Activated CD4-positive, alpha-beta T cell treated with anti-CD3 and anti-CD28 coated beads for 1 hour (primary cell): ENCODE measurements at places on chromosomes 7 and 10.

DNA sequence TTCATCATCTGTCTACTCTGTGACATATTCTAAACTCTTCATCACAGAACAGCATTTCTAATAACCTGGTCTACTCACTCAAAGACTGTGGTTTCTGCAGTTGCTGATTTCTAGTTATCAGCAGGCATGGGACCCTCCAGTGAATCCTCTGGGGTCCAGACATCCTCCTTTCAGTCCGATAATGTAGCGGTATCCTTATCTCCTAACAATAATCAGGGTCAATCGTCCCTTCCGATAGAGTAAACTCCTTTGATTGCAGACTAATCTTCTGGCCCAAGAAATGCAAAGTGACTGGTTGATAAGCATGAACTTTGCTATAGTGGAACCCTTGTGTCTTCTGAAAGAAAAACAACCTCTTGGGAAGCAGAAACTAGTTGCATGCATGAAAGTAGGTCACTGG, 1209.8 kb upstream of the CELF2 start:
- no peak for DNase-seq

GRCh38 chr7:149006345-149006725, 22.0 kb downstream of the PDIA4 start:
- DNase-seq: no peak

DNA sequence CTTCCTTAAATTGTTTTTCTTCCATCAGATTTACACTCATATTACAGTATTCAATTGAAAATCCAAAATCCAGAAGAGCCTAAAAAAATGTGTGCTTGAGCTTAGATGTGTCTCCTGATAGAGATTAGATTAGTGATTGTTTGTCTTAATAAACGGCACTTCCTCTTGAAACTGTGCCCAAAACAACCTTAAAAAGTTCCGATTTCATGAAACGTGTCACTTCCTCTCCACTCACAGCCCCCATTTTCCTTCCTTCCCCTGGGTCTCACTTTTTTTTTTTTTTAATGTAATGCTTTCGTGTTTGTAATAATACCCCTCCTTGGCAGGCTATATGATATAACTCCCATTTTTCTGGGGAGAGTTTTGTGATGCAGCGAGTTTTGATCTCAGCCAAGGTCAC, 114.8 kb upstream of the ADO start:
- DNase-seq: no peak

DNA sequence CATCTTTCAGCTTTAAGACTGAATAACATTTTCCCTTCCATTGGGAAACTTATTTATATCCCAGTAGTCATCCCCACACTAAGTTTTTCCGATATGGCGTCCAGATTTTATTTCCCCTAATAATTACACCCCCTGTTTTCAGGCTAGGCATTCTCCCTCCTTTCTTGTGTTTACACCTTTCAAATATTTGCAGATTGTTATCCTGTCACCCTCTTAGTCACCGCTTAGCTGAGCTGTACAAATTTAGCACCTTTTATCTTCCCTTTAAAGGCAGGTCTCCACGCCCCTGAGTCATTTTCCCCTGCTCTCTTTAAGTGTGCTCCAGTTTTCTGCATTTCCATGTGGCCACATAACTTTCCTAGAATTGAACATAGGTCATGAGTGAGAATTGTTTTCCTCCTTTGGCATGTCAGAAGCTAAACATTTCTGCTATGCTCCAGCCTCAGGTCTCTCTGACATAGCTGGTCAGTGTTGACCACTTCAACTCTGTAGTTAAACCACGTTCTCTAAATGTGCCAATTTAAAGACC, 47.4 kb downstream of the LRRC4 start:
- DNase-seq: no peak

DNA sequence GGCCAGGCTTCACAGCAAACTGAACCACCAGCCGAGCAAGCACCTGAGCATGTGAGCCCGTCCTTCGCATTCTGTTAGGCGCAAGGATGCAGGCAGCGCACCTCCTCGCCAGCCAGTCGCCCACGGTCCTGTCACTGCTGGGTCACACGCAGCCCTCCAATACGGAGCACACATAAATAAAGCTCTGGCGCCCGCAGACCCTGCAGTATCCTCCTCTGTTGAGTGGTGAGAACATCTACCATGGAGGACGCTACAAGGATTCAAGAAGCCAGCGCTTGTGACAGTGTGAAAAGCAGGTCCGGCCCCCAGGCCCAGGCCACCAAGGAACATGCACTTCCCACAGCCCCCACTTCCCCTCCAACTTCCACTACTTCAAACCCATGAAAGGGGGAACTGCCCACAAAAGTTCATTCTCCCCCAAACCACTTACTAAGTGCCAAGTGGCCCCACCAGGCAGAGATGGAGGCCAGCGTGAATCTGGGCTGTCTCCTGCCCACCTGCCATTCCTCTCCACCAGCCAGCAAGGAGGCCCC, 34.8 kb downstream of the VOPP1 start:
- no peak for DNase-seq

DNA sequence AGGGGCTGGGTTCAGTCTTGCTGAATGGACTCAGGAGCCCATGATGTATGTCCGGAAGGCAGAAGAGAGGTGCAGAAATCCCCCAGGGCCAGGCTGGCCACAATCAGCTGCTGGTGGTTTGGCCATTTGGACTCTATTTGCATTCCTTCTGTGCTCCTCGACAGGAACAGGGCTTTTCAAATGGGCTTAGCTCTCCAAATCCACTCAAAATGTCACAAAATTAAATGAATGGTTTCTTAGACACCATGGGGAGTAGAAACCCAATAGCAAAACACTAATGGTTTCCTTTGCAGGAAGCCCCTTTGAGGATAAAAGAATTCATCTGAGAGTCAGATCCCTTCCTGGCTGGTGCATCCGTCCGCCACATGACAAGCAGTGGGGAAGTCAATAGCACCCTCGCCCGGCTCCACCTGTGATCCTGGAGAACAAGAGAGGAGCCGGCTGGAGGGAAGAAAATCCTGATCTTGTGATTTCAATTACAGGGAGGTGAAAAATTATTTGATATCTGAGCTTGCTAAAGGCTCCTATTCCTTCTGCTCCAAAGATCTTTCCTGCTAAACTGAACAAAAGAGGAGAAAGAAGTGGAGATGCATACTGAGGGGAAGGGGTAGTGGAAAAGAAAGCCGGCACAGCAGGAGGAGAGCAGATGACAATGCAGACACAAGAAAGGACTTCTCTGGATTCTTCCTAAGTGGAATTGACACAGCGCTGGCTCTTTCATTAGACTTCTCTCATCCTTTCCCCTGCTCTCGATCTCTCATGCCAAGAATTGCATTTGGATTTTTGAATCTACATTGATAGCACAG, 190.7 kb downstream of the C7orf25 start:
- no peak for DNase-seq

GRCh38 chr7:124452186-124452585, 313.4 kb downstream of the GPR37 start:
- no peak for DNase-seq

DNA sequence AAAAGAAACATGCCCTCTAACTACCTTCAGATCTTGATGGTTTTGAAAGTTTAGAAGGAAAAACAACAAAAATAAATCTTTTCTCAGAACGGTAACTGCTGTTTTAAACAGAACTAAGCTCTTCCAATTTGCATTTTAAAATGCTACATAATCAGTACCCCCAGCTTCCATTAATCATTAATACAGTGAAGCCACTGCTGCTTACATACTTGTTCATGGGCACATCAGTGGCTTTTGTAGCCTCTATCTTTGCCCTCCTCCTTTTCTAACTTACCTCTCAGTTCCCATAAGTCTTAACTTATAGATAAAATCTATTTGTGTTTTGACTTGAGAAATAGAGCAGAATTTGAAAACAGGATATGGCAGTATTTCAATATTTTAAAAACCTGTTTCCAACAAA, 109.1 kb downstream of the POLL start:
- DNase-seq: no peak

DNA sequence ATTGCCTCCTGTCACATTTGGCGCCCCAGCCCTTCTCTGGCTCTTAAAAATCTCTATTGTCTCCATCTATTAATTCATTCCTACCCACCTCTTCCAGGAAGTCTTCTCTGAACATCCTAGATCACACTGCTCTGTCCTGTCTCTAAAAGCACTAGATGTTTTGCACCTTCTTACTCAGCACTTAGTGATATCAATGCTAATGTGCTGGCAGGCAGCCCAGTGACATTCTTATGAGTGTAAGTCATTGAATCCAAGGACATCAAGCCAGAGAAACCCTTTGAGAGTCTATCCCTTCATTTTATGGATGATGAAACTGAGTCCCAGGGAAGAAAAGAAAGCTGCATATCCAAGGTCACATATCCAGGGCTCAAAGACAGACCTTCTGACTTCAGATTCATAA, 48.3 kb upstream of the PAX2 start:
- no peak for DNase-seq

GRCh38 chr10:80168679-80169380, 36.3 kb downstream of the PLAC9 start:
- DNase-seq: no peak

- DNase-seq: no peak
Measured at GRCh38 chr10:132928261-132928660, 14.1 kb downstream of the CFAP46 start.

DNA sequence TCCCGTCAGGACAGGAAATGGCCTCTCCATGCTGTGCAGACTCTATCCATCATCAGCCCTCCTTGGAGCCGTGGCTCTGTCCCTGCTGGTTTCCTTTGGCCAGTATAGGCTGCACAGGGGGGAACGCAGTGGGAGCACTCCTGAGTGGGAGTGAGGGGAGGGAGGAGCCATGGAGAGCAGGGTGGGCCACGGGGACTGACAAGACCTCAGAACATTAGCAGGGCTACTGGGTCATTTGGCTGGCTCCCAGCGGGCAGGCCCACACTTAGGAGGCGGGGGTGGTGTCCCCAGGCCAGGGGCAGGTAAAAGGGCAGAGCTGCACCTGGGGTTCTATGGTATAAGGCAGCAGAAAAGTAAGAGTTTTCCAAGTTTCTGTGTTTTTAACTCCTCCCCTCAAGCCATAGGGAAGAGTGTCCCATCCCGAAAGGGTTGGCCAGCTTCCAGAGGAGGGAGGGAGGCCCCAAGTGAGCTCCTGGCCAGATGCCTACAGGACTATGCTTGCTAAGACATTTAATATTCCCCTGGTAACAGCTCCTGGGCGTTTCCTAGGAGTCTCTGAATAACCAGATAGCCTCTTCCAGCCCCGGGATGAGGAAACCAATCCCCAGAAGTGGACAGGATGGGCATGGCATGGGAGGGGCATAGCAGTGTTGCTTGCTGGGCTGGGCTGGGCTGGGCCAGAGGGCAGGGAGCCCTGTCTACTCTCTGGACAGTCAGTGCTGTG, 5.5 kb upstream of the OPN4 start:
- no peak for DNase-seq

- DNase-seq: no peak
Measured at GRCh38 chr7:80312139-80312661, 177.6 kb downstream of the GNAI1 start.

DNA sequence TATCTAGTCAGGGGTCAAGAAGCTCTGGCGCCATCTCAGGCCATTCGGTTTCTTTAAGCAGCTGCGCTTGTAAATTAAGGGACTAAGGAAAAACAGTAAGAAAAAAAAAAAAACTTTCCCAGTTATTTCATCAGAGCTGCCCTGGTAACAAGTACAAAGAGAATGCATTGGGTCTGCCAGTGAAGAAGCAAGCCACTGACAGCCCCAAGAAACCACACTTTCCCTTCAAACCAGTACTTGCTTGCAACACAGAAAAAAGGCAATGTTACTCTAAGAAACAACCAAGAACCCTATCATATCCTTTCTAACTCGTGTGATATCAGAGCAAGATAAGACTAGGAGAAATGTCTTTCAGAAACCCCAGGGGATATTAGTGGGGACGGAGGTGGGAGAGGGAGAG, 40.6 kb upstream of the AOAH start:
- no peak for DNase-seq

- no peak for DNase-seq
Measured at GRCh38 chr7:130875-131780, 61.2 kb upstream of the FAM20C start.

GRCh38 chr10:132677473-132678227, 108.3 kb downstream of the NKX6-2 start:
- no peak for DNase-seq

GRCh38 chr10:24254180-24254579, 45.2 kb downstream of the KIAA1217 start:
- DNase-seq: no peak

- DNase-seq: no peak
Measured at GRCh38 chr10:14563359-14563940, 211.2 kb downstream of the FAM107B start.

GRCh38 chr10:111077785-111078504, 1.1 kb downstream of the ADRA2A start:
- no peak for DNase-seq

DNA sequence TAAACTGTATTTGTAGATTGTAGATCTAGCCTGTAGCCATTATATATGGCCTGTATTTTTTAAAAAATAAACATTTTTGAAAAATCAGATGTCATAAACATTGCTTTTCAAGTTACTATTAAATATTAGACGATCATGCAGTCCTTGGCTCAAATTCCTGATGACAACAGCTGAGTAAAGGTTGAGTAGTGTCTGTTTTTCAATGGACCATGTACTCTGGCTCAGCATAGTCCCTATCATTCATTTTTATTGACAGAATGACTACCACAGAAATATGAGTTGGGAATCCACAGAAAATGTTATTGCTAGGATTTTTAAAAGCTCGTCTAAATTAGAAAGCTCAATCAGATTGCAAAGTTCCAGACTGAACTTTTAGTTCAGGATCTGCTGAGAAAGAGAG, 145.4 kb downstream of the SORCS1 start:
- no peak for DNase-seq

- DNase-seq: no peak
Measured at GRCh38 chr10:3960496-3960895, 175.5 kb upstream of the KLF6 start.

- DNase-seq: no peak
Measured at GRCh38 chr10:114647545-114648138, 10.4 kb downstream of the ABLIM1 start.

GRCh38 chr10:31936933-31937332, 8.3 kb upstream of the ARHGAP12 start:
- DNase-seq: no peak

DNA sequence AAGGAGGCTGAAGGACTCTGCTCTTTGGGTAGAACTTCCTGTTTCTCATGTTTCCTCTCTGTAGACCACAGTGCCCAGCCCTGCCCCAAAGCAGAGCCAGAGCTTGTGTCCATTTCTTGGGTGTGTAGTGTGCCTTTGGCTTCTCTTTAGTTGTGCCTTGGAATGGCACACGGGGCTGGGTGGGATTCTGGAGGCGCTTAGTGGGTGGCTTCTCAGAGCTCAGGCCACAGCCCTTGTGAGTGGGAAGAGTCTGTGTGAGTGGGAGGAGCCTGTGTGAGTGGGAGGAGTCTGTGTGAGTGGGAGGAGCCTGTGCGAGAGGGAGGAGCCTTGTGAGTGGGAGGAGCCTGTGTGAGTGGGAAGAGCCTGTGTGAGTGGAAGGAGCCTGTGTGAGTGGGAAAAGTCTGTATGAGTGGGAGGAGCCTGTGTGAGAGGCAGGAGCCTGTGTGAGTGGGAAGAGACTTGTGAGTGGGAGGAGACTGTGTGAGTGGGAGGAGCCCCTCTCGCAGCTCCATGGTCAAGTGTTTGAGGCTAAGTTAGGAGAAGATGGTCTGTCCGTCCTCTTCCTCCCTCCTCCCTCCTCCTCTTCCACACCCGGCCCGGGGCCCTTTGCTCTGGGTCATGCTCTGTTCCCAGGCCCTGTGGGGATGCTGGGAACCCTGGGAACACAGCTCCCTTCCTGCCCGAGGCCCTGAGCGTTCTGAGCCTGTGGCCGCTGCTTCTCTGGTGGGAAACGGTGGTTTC, 153.0 kb downstream of the GRK5 start:
- no peak for DNase-seq
